ENCODE measurements at places on chromosomes 6 and 20. TPM values are rescaled to one million over a fixed set of nuclear protein-coding genes. Genes with fewer than 3 reads are reported as not detected.

C20orf202 gene
- not detected for total RNA-seq

DNA sequence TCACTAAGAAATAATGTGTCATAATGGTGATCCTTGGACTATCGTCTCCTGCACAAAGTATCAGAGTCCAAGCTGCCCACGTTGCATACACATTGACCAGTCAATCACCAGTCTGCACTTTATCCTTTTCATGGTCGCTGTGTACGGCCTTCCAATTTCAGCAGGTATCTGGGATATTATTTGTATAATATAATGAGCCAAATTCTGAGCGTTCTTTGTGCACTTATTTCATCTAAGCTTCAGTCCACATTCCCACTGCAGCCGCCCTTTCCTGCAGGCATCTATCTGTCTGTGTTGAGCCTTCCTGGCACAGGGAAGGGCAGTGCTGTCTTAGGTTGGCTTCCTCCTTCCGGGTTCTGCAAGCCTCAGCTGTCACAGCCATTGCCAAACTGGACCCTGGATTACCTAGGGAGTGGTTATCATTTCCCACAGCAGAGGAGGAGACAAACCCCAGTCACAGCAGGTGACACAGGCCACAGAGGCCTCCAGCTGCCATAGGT lies 174.3 kb downstream of the TTLL2 start:
- no peak for DNase-seq
- H3K4me1 ChIP-seq: no peaks in the 10 kb centered on the region
- H3K27me3 ChIP-seq: no peaks in the 10 kb centered on the region
- H3K27ac ChIP-seq: no peak overlapping the region
- H3K4me3 ChIP-seq: no peak overlapping the region
- H3K36me3 ChIP-seq: no peaks in the 10 kb centered on the region

- H3K4me1 ChIP-seq: no peaks in the 10 kb centered on the region
- DNase-seq: no peak
- no peaks in the 10 kb centered on the region for H3K27me3 ChIP-seq
Observed at GRCh38 chr6:46626228-46626909, 26.2 kb downstream of the CYP39A1 start.

DNA sequence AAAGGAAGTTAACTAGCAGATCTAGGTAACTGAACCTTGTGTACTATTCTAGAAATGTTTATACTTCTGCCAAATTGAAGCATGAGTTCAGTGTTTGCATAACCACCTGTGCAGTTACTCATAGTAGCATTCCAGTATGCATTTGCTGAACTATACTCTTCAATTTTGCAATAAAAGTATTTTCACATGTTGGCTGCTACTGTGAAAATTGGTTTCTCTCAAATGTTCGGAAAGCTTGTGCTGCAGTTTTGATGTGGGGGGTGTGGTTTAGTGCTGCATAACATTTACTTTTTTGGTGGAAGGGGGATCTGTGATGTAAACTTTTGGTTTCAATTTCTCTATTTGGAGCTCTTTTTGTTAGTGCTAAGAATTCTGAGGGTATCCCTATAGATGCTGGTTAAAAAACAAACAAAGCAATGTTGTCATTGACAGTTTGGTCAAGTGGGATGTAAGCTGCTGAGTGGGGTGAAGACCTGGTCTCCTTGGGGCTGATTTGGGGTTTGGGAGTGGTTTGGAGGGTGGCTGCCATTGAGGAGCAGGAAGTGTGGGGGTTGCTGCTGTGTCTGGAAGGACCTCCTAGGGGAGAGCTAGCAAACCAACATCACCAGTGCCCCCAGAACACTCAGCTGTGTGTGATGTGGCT lies 87.8 kb downstream of the CARMIL1 start:
- no peak overlapping the region for H3K4me3 ChIP-seq
- no peaks in the 10 kb centered on the region for H3K27me3 ChIP-seq
- H3K27ac ChIP-seq: no peak overlapping the region

C20orf141 gene
- total RNA-seq: not detected

GRCh38 chr6:16555550-16555949 lies 205.7 kb downstream of the ATXN1 start:
- H3K36me3 ChIP-seq: no peaks in the 10 kb centered on the region
- H3K4me3 ChIP-seq: no peak overlapping the region
- H3K27ac ChIP-seq: no peak overlapping the region
- H3K27me3 ChIP-seq: no peaks in the 10 kb centered on the region
- DNase-seq: no peak

GRCh38 chr6:107931894-107932293 lies 26.1 kb downstream of the SEC63 start:
- H3K4me3 ChIP-seq: no peak overlapping the region
- H3K27ac ChIP-seq: no peak overlapping the region
- no peaks in the 10 kb centered on the region for H3K36me3 ChIP-seq
- no peak for DNase-seq
- no peaks in the 10 kb centered on the region for H3K27me3 ChIP-seq
- H3K4me1 ChIP-seq: peaks cover 5% of the 10 kb centered on the region

DNA sequence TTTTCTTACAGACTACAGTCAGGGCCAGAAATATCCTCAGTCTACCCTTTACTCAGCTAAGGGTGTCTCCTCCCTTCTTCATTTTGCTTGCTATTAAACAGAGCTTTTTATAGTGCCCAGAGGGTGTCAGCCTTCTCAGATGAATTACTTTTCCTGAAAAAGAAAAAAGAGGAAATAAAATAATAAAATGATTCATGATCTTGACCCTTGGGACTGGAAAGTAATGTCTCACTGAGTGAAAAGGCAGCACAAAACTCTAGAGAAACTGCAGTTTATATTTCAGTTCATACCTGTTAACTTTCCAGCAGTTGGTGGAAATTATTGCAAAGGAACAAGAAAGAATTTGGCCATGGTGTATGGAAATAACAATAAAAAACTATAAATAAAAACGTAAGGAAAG lies 170.6 kb downstream of the IBTK start:
- no peaks in the 10 kb centered on the region for H3K36me3 ChIP-seq
- no peak overlapping the region for H3K27ac ChIP-seq
- H3K4me3 ChIP-seq: no peak overlapping the region
- DNase-seq: no peak
- no peaks in the 10 kb centered on the region for H3K27me3 ChIP-seq

DNA sequence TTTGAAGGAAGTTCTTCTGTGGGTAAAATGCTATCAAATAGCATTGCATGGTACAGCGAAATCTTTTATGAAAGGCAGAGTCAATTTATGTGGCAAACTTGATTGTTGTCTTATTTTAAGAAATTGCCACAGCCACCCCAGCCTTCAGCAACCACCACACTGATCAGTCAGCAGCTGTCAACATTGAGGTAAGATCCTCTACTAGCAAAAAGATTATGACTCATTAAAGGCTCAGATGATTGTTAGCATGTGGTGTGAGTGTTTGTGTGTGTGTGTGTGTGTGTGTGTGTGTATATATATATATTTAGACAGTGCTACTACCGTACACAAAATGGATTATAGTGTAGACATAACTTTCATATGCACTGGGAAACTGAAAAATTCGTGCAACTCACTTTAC lies 27.8 kb downstream of the LRRN4 start:
- peaks cover 6% of the 10 kb centered on the region for H3K4me1 ChIP-seq
- H3K27me3 ChIP-seq: no peaks in the 10 kb centered on the region
- H3K4me3 ChIP-seq: no peak overlapping the region
- no peak for DNase-seq
- no peak overlapping the region for H3K27ac ChIP-seq

HTR1B gene
- not detected for total RNA-seq

ARFGEF3 gene
- 16.2 TPM for total RNA-seq

GRCh38 chr6:151109361-151109760 lies 130.4 kb upstream of the AKAP12 start:
- H3K27me3 ChIP-seq: no peaks in the 10 kb centered on the region
- H3K4me3 ChIP-seq: no peak overlapping the region
- no peaks in the 10 kb centered on the region for H3K36me3 ChIP-seq
- no peak overlapping the region for H3K27ac ChIP-seq
- no peak for DNase-seq

GRCh38 chr6:43715056-43715788 lies 27.6 kb upstream of the MRPS18A start:
- no peaks in the 10 kb centered on the region for H3K4me1 ChIP-seq
- no peaks in the 10 kb centered on the region for H3K36me3 ChIP-seq
- DNase-seq: no peak
- H3K27ac ChIP-seq: no peak overlapping the region
- no peaks in the 10 kb centered on the region for H3K27me3 ChIP-seq

- no peak overlapping the region for H3K27ac ChIP-seq
- H3K4me1 ChIP-seq: no peaks in the 10 kb centered on the region
- no peak for DNase-seq
- H3K4me3 ChIP-seq: no peak overlapping the region
- H3K27me3 ChIP-seq: no peaks in the 10 kb centered on the region
Observed at GRCh38 chr6:114096561-114097172, 125.7 kb upstream of the HDAC2 start.

CARMIL1 gene
- 9.4 TPM for total RNA-seq

MYH7B gene
- total RNA-seq: 0.72 TPM

DNA sequence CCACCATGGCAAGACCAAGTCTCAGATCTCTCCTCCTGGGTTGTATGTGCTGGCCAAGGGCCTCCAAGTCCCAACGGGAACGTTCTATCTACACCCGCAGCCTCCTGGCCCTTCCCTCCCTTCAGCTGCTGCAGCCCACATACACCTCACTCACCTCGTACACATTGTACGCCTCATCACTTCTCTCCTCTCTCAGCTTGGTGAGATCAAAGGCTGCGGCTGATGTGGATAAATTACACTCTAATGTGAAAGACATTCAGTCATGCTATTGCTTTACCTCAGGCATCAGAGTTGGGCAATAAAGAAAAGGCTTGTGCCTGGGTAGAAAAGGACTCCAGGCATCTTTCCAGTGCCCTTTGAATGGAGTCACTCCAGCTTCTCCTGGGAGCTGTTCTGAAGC lies 135.3 kb upstream of the FOXQ1 start:
- H3K36me3 ChIP-seq: no peaks in the 10 kb centered on the region
- H3K4me3 ChIP-seq: no peak overlapping the region
- no peak overlapping the region for H3K27ac ChIP-seq
- DNase-seq: no peak
- no peaks in the 10 kb centered on the region for H3K27me3 ChIP-seq

- H3K36me3 ChIP-seq: no peaks in the 10 kb centered on the region
- H3K4me3 ChIP-seq: no peak overlapping the region
- no peak overlapping the region for H3K27ac ChIP-seq
- DNase-seq: no peak
Observed at GRCh38 chr20:52948491-52948890, 23.7 kb upstream of the TSHZ2 start.

DNA sequence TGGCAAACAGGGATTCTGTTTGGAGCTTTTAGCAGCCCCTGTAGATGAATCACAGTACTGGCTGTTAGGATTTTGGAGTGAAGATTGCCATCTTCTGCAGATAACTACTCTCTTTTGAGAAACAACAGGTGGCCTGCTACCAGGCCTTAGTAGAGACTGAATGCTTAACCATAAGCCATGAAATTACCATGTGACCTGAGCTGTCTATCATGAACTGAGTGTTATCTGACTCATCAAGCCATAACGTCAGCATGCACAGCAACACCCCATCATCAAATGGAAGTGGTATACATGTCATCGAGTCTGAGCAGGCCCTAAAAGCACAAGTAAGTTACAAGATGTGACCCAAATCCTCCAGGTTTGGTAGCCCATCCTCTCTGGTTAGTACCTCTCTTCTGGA lies 132.6 kb downstream of the GPR63 start:
- H3K27me3 ChIP-seq: no peaks in the 10 kb centered on the region
- no peaks in the 10 kb centered on the region for H3K4me1 ChIP-seq
- H3K36me3 ChIP-seq: no peaks in the 10 kb centered on the region
- H3K27ac ChIP-seq: no peak overlapping the region
- DNase-seq: no peak

- H3K4me1 ChIP-seq: peaks cover 5% of the 10 kb centered on the region
- H3K4me3 ChIP-seq: no peak overlapping the region
- H3K36me3 ChIP-seq: no peaks in the 10 kb centered on the region
- H3K27me3 ChIP-seq: no peaks in the 10 kb centered on the region
- no peak for DNase-seq
Observed at GRCh38 chr6:137119196-137120104, 54.0 kb downstream of the IL22RA2 start.

DNA sequence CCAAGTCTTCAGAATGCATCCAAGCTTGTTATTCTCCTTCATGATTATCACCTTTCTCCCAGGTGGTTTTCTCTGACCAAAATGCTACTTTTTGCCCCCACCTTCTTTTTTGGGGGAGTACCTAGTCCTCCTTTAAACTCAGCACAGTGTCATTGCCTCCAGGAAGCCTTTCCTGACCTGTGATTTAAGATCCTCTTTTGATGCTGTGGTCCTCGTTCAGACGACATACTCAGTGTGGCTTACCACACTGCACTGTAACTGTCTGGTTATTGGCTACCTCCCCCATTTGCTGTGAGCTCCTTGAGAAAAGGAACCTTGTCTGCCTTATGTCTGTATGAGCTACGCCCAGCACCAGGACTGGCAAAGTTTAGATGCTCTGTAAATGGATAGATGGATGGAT lies 14.6 kb downstream of the SAYSD1 start:
- no peaks in the 10 kb centered on the region for H3K27me3 ChIP-seq
- H3K27ac ChIP-seq: no peak overlapping the region

MCHR2 gene
- total RNA-seq: not detected

DNA sequence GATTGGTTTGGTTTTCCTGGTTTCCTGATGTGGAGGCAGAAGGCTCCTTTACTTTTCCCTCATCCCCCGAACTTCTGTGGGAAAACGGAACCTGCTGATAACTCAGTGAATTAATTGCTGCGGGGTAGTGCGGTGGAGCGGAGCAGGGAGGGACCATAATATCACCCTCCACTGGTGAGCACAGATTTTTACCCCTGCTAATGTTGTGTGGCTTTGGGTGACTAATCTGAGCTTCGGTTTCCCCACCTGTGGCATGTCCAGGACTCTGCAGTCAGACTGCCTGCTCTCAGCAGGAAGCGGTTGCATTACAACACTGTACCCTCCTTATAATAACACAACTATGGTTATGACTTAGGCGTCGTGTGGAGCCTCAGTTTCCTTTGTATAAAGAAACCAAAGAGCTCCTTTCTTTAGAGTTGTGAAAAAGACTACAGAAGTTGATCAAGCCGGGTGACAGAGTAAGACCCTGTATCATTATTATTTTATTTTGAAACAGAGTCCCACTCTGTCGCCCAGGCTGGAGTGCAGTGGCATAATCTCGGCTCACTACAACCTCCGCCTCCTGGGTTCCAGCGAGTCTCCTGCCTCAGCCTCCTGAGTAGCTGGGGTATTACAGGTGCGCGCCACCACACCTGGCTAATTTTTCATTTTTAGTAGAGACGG lies 2.2 kb upstream of the ID1 start:
- no peak for DNase-seq
- no peak overlapping the region for H3K4me3 ChIP-seq
- no peak overlapping the region for H3K27ac ChIP-seq
- no peaks in the 10 kb centered on the region for H3K27me3 ChIP-seq

PRPH2 gene
- total RNA-seq: 1.8 TPM

ULBP3 gene
- total RNA-seq: 0.88 TPM

DNA sequence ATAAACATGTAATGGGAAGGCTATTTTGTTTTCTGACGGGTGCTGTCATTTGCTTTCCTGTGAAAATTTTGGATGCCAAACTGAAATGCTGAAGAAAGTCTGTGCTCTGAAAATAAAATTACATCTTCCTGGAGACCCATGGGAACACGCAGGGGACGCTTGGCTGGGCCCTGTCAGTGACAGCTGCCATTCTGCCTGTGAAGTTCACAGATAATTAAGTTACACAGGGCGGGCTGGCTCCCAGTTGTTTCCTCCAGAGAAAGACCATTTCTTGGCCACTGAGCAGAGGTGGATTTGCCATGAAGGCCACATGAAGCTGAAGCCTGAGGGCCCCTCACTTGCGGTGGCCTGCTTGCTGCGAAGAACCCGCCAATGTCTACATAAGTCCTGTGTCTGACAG lies 93.5 kb downstream of the TMEM170B start:
- no peak for DNase-seq
- H3K4me1 ChIP-seq: peaks cover 24% of the 10 kb centered on the region
- no peak overlapping the region for H3K4me3 ChIP-seq
- no peaks in the 10 kb centered on the region for H3K36me3 ChIP-seq
- H3K27me3 ChIP-seq: no peaks in the 10 kb centered on the region

Data from pancreas (tissue), 10 donors.